ENCODE measurements at places on chromosomes 6 and 20.

DNA sequence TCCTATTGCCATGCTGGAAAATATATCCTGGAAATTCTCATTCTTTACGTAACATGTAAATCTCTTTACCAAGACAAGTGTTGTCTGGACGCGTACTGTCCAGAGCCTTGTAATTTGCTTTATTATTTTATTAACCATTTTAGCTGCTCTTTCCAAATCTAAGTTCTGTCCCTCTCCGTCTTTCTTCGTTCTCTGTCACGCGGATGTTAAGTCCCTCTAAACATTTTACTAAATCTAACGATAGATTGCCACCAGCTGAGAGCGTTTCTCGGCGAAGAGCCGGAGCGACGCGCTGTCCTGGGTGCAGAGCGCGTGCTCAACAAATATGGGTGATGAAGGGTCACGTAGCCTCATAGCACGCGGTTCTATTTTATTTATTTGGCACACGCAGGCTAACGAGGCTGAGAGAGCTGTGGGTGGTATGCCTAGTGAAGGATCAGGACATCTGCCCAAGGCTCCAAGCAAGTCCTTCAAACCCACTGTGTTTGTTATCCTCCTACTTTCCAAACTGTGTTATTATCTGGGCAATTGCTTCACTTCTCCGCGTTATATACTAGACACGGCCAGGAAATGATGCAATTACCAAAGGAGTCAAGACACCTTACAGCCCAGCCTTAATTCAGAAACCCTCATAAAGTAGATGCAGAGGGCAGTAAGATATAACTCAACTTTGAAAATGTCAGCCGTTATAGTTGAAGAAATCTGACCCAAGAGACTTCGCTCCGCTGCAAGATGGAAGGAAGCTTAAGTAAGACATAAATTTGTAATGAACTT lies 10.0 kb upstream of the NCOA7 start:
- DNase-seq = peak; percentile 80

GRCh38 chr20:30921286-30922071 lies 336.0 kb upstream of the DEFB115 start:
- no peak for DNase-seq

DNA sequence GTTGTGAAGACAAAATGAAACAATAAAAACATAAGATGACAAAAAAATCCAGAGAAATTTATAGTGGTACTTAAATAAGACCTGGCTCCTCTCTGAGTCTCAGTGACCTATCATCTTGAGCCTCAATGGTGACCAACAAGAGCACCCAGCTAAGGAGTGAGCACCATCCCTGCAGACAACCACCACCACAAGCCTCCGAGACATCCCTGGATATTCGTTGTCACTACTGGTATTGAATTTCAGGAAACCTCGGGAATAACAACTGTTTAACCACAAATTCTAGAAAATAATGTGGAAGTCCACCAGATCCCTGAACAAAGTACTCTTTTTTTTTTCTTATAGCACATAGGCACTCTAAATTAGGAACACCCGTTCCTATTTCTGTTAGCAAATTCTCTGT lies 32.2 kb upstream of the ADGRF5 start:
- DNase-seq = no peak

GRCh38 chr6:36946526-36946925 lies 8.0 kb upstream of the PI16 start:
- DNase-seq = no peak

- DNase-seq = no peak
Observed at GRCh38 chr6:20217891-20218290, 5.6 kb upstream of the MBOAT1 start.

- DNase-seq = peak; percentile 53
Observed at GRCh38 chr6:163485388-163485851, 70.9 kb downstream of the QKI start.

DNA sequence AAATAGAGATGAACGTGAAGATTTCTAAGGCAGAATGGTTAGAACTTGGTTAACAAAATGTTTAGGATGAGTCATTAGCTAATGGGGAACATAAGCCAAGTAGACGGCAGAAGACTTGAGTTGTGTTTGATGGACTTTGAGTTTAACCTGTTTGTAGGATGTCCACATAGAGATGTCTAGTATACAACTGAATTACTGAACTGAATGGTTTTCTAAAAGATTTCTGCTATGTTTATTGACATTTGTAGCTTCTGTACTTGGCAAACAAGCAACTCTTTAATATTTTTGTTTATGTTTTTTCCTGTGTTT lies 54.5 kb upstream of the DYNLRB1 start:
- peak; percentile 37 for DNase-seq

DNA sequence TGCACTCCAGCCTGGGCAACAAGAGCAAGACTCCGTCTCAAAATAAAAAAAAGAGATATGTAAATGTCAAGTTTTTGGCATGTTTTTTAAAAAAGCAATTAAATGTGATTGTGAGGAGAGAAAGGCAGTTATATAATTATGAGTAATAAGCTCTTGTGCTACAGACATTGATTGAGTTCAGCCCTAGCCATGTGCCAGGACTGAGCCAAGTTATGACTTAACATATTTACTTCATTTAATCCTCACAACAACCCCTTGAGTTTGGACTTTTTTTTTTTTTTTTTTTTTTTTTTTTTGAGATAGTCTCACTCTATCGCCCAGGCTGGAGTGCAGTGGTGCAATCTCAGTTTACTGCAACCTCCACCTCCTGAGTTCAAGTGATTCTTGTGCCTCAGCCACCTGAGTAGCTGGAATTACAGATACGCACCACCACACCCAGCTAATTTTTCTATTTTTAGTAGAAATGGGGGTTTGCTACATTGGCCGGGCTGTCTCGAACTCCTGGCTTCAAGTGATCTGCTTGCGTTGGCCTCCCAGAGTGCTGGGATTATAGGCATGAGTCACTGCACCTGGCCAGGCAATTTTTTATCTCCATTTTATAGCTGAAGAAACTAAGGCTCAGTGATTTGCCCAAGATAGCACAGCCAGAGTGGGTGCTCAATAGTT lies 15.0 kb upstream of the CSE1L start:
- DNase-seq = no peak

DNA sequence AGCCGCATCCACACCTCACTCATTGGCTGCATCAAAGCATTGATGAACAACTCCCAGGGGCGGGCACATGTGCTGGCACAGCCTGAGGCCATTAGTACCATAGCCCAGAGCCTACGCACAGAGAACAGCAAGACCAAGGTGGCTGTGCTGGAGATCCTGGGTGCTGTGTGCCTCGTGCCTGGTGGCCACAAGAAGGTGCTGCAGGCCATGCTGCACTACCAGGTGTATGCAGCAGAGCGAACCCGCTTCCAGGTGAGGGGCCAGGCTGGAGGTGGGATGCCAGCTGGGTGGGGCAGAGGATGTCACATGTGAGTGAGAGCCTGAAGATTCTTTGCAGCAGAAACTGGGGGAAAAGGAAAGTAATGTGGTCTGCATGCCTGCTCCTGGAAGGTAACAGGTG lies 66.7 kb downstream of the MOCS1 start:
- no peak for DNase-seq

DNA sequence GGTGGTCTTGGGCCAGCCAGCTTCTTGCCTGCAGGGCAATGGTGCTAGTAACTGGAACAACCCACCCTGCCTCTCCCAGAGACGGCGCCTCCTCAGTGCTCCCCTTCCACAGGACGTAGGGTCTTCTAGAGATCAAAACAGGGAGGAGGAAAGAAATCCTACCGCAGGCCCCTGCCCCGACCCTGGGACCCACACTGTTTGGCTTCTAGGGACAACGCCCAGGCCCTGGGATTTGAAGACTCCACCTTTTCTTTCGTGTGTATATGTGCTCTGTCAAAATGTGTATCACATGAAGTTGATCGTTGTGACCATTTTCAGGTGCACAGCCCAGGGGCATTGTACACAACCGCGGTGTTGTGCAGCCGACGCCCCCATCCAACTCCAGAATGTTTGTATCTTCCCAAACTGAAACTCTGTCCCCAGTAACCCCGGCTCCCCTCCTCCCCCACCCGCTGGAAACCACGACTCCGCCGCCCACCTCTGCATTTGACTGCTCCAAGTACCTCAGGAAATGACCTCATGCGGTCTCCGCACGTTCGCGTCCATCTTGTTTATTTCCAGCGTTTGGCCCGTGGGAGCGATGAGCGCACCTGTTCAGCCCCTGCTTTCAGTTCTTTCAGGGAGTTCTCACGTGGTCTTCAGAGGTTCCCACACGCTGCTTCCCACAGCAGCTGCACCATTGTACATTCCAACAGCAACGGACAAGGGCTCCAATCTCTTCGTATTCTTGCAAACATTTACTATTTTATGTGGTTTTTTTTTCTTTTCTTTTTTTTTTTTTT lies 3.4 kb upstream of the BHLHE23 start:
- DNase-seq = peak; percentile 29

DNA sequence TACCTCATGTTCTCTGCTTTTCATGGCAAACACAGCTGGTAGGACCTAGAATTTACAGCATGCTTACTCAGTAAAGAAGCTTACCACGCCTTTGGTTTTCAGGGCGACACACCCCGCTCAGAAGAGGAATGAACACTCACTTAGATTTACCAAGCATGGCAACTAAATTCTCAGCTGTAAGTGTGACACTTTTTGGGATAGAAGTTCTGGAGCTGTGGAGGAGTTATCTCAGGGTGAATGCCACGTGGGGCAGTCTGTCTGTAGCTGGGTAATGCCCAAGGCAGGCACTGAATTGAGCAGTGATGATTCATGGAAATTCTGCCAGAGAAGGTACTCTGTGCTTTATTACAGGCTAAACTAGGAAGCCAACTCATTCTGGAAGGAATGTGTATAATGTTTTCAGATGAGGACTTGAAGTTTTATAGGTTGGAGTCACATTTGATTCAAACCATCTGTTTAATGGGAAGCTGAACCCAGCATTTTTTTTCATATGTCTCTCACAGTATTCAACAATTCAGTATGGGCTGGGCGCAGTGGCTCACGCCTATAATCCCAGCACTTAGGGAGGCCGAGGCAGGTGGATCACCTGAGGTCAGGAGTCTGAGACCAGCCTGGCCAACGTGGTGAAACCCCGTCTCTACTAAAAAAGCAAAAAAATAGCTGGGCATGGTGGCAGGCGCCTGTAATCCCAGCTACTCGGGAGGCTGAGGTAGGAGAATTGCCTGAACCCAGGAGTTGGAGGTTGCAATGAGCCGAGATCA lies 3.5 kb upstream of the PRIM2 start:
- peak; percentile 98 for DNase-seq

- no peak for DNase-seq
Observed at GRCh38 chr6:128259029-128259724, 261.2 kb downstream of the PTPRK start.

DNA sequence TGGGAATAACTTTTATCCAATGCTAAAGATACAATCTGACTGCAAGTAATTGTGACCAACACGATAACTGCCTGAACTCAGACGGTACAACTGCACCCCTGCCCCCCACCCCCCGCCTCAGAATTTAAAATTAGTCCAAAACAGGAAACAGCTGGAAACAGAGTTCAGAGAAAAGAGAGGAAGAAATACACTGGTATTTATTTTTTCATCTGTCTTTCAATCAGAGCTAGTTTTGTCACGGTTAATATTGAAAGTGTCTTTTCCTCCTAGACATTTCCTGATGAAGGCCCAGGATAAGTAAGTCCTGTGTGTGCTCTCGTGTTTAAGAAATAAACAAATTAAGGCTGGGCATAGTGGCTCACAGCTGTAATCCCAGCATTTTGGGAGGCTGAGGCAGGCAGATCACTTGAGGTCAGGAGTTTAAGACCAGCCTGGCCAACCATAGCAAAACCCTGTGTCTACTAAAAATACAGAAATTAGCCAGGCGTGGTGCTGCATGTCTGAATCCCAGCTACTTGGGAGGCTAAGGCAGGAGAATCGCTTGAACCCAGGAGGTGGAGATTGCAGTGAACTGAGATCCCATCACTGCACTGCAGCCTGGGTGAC lies 21.5 kb downstream of the ACSS1 start:
- DNase-seq = no peak

GRCh38 chr6:167044696-167045095 lies 45.5 kb downstream of the CEP43 start:
- no peak for DNase-seq

DNA sequence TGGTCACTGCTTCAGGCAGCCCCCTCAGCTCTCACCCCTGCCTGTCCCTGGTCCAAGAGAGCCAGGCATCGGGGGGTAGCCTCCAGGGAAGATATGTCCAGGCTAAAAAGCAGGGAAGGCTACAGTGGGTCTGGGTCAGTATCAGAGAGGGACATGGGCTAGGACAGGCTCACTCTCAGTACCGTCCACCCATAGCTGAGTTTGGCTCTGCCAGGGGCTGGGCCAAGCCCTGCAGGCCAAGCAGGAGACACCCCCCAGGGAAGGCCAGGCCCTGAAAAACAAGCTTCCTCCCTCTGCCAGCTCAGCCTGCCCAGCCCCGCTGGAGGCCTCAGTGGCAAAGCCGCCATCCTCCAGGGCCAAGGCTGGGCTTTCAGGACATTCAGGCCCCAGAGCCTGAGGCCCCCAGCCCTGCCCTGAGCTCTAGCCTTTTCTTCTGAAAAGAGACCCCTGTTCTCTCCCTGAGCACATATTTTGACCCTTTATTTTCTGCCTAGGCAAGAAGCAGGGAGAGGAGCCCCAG lies 28.6 kb upstream of the TGM2 start:
- DNase-seq = no peak

GRCh38 chr20:38094373-38094891 lies 60.9 kb downstream of the RPRD1B start:
- peak; percentile 89 for DNase-seq

GRCh38 chr6:35305117-35305516 lies 7.5 kb downstream of the DEF6 start:
- DNase-seq = no peak

GRCh38 chr6:18263418-18264218 lies 712 bp downstream of the DEK start:
- peak; percentile 43 for DNase-seq

GRCh38 chr6:37033819-37034795 lies 28.7 kb downstream of the FGD2 start:
- no peak for DNase-seq

DNA sequence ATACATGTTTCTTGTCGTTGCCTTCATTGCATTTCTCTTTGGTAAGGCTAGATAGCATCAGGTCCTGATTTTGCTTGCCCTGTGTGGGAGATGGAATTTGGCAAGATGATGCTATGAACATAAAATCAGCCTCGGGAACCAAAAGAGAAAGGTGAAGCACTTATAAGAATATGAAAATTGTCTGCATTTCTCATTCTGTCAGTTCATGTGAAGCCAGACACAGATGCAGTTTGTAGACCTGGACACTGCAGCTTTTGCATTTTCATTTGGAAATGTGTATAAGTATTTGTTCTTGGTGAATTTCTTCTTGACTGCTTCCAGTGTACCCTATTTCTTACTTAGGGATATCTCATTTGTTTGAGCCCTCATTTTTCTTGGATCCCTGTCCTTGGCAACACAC lies 1.3 kb downstream of the YWHAB start:
- peak; percentile 9 for DNase-seq

GRCh38 chr20:49706630-49707091 lies 7.0 kb downstream of the B4GALT5 start:
- DNase-seq = no peak

DNA sequence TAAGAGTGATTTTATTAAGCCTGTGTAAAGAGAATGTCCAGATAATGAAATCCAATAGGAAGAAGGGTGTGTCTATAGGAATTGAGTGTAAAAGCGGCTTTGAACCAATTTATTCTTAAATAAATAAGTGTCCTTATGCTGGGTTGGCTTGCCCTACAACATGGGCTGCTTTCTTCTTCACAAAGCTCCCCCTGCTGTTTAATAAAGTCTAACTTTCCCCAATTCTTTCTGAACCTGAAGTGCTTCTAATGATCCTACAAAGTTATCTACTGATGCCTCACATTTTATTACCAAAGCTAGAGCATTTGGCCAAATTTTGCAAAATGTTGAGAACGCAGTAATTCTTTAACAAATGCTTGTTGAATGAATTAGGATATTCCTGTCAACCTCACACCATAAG lies 36.3 kb upstream of the SIRT5 start:
- DNase-seq = peak; percentile 57

GRCh38 chr6:132253211-132253610 lies 148.1 kb downstream of the MOXD1 start:
- no peak for DNase-seq

- no peak for DNase-seq
Observed at GRCh38 chr6:108102965-108103364, 28.4 kb upstream of the OSTM1 start.
